Activated gamma-delta T cell treated with Interleukin-2 at 50 U/mL for 16 hours (primary cell): ENCODE measurements at places on chromosomes 4 and X.

DNA sequence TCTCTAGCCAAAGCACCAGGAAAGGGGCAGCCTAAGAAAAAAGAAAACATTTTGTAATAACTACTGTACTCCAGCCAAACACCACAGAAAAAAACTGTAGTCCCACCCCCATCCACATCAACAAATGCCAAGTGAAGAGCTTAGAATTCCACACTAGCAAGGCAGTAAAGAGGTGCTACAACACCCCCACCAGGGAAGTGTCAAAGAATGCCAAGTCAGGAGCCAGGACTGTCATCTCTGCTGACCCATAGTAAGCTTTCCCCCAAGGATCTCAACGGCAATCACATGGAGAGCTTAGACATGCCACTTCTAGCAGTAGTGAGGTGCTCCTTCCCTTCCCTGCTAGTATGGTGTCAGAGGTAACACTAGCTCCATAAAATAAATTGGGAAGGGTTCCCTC is 34.4 kb upstream of the CCDC160 start:
- no peak for DNase-seq

GRCh38 chr4:1987721-1988326 is 20.9 kb downstream of the NELFA start:
- DNase-seq = no peak

DNA sequence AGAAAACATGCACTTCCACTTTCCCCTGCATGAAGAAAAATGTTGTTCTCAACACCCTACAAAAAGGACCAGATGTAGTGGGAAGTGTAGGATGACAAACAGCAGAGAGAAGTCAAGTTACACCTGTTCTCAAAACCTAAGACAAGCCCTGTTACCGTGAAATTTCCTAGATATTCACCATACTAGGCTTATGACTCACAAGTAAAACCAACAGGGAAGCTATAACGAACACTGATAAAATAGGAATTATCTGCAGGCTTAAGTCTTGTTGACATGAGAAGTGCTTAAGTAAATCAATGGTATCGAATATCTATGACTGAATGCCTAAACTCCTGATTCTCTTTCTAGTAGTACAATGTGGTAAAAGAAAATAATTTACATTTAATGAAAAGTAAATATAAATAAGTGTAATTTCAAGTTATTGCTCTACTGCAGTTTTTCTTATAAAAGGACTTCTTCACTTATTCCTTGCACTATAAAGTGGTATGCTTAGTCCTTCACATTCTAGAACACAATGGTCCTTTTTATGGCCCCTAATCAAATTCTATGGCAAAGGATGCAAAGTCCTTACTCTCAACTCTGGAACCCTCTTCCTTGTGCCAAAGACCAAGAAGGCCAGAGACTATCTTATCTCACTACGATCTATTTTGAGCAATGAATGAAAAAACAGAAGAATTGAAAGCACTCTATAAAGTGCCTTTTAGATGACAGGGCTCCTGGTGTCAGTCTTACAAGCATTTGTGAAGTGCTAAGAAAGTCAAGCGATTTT is 19.6 kb downstream of the AP1S2 start:
- no peak for DNase-seq

DNA sequence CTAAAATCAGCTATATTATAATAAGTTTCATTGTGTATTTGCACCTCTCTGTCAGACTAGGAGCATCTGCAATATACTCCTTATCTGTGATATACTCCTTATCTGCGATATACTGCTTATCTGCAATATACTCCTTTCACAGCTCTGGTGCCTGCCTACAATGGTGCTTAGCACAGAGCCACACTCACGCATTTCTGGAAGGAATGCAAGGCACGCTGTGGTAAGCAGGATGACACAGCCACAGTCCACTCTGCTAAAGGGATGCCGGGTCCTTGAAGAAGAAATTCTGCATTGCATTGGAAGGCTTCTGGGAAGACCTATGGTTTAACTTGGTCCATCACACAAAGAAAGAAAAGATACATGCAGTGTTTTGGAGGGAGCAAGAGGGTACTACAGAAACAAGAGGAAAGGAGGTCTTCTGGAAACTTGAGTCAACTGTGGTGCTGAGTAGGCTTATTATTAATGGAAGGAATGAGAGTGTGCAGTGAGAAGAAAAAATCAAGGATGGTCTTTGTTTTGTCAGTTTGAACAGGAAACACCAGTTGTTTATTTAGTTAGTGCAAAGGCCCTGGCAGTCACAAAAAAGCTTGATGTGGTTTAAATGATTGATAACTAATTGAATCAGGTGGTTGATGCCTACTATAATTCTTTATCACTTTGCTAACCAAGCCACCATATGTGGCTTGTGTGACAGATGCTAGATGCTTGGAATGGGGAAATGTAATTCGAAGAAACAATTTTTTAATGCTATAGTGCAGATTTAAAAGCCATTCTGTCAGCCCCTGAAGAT is 342.3 kb downstream of the GRXCR1 start:
- DNase-seq = no peak

DNA sequence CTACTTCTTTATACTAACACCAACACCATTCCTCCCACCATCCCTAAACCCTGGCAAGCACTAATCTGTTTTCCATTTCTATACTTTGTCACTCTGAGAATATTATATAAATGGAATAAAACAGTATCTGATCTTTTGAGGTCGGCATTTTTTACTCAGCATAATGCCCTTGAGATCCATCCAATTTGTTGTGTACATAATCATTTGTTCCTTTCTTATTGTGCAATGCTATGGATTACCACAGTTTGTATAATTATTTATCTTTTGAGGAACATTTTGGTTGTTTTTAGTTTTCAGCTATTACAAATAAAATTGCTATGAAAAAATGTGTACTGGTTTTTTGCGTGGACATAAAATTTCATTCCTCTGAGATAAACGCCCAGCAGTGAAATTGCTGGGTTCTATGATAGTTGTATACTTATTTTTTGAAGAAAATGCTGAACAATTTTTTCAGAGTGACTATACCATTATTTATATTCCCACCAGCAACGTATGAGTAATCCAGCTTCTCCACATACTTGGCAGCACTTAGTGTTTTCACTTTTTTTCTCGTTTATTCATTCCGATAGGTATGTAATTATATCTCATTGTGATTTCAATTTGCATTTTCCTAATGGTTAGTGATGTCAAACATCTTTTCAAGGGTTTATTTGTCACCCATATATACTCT is 154.3 kb upstream of the DCAF8L1 start:
- DNase-seq = no peak

DNA sequence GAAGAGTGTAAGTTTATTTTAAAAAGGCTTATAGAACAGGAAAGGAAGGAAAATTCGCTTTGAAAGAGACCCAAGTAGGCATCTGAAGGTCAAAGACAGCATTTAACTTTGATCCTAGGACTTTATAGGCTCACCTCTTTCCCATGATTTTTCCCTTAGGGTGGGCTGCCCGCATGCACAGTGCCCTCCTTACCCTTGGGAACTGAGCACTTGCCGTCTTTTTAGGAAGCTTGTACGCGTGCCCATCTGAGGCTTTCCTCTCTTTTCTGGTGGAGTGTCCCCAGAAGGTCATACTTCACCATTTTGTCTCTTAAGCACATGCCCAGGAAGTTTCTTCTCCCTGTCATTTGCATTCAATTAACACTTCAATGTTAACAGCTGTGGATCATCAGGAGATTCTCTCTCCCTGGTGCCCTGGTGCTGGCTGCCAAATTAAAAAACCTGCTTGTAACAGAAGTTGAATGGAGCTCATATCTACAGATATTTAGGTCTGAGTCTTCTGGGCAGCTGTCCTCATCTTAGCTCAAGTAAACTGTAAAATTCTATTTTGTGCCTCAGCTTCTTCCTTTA is 38.4 kb upstream of the IL9R start:
- DNase-seq = no peak

DNA sequence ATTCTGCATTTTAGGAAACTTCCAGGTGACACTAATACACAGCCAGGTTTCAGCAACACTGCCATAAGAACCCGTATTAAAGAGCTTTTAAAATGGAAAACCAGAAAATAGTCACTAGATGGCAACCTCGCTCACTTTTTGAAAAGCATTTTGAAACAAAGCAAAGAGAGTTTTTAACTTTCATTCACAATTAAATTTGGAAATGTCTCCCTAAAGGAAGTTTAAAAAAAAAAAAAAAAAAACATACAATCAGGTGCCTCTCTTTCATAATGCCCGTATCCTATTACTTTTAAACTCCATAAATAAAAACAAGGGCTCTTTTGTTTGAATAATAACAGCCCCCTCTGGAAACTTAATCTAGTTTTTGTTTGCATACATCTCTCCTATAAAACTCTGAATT is 20.3 kb downstream of the MEPE start:
- DNase-seq = no peak
